ENCODE measurements at places on chromosomes 6 and 20.

DNA sequence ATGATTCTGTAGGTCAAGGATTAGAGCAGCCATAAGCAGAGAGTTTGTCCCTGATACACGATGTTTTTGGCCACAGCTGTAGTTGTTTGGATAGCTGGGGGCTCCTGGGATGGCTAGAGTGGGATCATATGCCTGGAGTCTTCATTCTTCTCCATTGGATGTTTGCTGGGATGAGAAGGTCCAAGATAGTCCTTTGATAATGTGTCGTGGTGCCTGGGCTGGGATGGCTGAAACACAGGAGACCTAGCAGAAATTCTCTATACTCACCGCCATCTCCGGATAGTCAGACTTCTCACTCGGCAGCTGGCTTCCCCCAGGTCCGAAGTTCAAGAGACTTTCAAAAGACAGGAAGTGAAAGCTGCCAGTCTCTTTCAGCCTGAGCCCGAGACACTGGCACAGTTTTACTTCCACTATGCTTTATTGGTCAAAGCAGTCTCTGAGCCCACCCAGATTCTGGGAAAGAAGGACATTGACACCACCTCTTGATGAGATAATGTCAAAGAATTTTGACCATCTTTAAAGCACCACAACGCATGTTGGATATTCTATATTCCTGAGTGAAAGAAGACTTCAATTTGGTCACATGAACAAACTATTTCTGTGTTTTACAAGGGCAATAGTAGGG, 16.0 kb downstream of the MARCKS start:
- DNase-seq, result no peak

DNA sequence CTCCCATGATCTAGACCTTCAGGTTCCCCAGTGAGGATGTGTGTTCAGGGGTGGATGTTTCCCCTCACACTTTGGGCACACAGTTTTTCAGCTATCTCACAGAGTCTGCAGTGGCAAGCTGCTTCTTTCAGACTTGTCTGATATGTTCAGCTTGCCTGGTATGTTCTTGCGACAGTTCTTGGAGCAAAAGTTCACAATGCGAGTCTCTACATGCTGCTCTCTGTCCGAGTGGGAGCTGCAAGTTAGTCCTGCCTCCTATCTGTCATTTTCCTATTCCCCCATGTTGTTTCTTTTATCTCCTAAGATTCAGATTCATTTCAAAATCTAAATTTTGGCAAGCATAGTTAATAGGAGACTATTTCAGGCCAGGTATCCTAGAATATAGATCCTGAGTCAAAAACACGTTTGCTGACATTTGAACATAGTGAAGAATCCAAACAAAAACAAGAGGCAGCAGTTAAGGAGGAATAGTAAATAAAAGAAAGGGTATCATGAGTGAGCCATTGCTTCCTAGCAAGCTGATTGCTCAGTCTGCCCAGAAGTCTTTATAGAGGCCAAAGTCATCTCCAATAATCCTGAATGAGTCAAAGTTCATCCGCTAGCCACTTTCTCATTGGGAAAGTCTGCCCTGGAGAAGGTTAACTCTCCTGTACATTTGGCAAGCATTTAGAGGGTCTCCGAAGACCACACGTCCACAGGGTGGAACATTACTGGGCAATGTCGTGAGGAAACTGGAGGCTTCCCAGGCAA, 140.2 kb upstream of the MOCS1 start:
- no peak for DNase-seq

GRCh38 chr6:160238278-160238711, 20.3 kb downstream of the SLC22A2 start:
- DNase-seq, result no peak

DNA sequence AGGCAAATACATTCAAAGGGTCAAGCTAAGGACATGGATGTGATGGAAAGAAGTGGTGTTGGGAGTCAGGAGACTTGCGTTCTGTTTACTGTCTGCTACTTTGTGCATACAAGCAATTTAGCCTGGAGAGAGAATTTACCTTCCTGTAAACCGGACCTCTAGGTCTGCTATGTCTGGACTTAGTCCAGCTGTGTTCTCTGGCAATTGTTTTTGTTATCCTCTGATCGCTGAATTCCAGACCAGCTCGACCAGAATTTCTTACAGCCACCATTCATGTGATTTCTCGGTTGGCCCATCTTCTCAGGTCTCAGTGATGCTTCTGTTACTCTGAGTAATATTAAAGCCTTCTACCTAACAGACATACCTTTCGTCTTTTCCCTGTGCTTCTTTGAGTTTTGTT, 75.2 kb downstream of the LRRC1 start:
- DNase-seq, result no peak

DNA sequence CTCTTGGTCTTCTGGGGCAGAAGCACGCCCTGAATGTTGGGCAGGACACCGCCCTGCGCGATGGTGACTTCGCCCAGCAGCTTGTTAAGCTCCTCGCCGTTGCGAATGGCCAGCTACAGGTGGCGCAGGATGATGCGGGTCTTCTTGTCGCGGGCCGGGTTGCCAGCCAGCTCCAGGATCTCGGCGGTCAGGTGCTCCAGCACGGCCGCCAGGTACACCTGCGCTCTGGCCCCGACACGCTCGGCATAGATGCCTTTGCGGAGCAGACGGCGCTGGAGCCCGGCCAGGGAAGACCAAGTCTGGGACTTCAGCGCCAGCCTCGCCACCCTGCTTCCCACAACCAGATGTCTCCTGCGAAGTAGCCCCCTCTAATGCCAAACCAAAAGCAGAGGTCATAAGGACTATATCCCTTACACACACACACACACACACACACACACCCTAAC, 8.0 kb upstream of the SLC17A3 start:
- DNase-seq, result no peak

- DNase-seq, result no peak
Observed at GRCh38 chr6:44660561-44661220, 273.2 kb downstream of the CDC5L start.

DNA sequence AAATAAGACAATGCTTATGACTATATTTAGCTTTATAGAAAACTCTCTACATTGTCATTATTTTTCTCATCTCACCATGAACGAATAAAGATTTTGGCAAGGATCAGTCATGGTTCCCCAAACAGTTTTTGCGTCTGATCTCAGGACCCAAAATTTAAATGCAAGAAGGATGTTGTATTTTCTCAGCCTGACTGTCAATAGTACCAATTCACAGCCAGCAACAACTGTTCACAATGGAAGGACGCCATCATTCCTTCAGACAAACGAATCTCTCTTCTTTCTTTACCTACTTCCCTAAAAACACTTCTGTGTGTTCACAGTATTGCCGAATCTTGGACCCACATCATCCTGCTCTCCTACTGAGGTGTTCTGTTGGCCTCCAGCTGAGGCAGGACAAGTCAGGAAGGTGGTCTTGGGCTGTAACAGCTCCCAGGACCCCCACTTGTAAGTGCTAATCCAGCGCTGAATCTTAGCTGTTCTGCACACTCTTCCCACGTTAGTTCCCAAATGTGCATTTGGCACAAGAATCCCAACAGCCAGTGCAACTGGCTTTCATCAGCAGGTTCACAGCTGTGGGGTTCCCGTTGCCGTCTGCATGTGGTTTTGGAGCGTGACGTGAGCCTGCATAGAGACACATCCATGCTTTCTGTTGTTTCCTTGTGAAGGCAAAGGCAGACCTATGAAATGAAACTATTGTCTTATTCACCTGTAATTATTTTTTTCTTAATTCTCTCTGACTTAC, 600.0 kb downstream of the QKI start:
- no peak for DNase-seq

DNA sequence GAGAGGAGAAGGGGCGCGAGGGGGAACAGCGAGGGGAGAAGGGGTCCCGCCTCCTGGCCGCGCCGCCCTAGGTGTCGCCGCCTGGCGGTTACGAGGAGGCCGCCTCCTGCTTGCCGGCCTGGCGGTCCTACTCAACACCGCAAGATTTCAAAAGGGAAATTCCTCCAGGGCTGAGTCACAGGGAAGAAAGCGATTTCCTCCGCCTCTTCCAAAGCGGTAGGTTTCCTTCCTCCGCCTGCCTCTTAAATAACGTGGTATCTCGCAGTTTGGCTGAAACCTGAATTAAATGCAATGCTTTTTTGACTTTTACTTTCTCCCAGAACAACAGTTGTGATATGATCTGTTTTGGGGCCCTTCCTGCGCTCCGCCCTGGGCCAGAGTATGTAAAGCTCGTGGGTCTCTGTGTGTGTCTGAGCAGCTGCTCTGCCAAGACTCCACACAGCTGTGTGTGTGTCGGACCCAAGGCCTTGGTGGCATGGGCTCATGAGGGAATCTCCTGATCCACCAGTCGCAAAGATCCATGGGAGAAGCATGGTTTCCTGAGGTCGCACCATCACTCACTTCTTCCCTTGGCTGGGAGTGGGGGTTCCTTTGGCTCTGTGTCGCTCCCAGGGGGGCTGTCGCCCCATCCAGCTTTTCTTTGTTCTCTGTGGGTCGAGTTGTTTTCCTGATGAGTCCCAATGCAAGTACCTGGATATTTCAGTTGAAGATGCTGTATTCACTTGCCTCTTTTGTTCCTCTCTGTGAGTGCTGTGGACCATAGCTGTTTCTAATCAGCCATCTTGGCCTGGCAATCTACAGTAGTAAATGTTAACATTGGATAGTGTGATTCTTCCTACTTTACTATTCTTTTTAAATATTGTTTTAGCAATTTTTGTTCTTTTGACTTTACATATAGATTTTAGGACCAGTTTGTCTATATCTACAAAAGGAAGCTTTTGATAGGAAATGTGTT, 31.6 kb upstream of the NOTCH4 start:
- peak; percentile 62 for DNase-seq

DNA sequence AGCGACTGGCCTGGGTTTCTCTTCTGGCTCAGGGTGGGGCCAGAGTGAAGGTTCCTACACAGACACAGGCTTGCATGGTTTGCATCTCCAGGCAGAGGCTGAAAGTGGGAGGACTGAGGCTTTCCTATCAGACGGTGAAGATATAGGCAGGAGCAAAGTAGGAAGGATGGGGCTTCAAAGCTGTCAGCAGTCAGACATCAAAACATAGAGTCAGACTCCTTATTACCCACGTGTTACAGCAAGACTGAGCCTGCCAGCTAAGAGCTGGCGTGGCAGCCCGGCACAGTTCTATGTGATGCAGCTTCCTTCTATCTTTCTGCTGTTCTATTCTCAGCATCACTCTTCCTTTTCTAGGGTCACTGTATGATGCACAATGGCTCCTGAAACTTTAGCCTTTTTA, 445.1 kb downstream of the DOK5 start:
- DNase-seq, result no peak

- no peak for DNase-seq
Observed at GRCh38 chr20:46977909-46978588, 83.4 kb downstream of the EYA2 start.

GRCh38 chr20:18176318-18176785, 38.7 kb downstream of the KAT14 start:
- DNase-seq, result no peak

DNA sequence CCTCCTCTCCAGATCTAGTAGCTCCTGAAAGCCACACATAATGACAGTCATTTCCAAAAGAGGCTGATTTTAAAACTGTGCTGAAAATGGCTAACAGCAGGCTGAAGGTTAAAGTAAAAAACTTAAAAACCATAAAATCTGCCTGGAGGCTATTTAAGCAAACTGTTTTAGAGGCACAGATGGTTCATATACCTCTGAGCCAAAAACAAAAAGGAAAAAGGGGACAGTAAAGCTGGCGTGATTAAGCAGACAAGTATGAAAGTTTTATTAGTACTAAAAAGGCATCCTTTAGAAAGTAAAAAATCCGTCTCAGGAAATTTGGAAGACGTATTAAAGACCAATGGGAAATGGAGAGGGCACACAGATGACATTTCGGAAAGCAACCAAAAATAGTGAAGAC, 55.8 kb downstream of the SOBP start:
- no peak for DNase-seq

GRCh38 chr20:45456632-45457031, 12.9 kb upstream of the WFDC2 start:
- no peak for DNase-seq

DNA sequence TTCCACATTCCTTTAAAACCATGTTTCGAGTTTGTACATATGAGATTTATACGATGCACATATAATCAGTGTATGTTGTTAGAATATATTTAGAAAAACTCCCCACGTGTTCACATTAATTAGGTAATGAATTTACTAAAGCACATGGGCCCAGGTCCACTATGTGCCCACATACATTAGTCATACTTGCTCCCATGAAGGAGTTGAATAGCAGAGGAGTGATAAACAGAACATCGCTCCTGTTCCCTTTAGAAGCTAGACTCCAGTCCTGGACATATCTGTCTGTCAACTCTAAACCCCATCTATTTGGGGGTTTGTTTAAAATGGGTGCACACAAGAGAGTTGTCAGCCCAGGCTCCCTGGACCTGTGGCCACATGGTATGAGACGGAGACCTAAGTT, 108.1 kb upstream of the TIAM2 start:
- no peak for DNase-seq

- DNase-seq, result no peak
Observed at GRCh38 chr20:21437816-21438215, 40.5 kb upstream of the NKX2-4 start.

- no peak for DNase-seq
Observed at GRCh38 chr20:31551163-31552081, 37.2 kb downstream of the HM13 start.

DNA sequence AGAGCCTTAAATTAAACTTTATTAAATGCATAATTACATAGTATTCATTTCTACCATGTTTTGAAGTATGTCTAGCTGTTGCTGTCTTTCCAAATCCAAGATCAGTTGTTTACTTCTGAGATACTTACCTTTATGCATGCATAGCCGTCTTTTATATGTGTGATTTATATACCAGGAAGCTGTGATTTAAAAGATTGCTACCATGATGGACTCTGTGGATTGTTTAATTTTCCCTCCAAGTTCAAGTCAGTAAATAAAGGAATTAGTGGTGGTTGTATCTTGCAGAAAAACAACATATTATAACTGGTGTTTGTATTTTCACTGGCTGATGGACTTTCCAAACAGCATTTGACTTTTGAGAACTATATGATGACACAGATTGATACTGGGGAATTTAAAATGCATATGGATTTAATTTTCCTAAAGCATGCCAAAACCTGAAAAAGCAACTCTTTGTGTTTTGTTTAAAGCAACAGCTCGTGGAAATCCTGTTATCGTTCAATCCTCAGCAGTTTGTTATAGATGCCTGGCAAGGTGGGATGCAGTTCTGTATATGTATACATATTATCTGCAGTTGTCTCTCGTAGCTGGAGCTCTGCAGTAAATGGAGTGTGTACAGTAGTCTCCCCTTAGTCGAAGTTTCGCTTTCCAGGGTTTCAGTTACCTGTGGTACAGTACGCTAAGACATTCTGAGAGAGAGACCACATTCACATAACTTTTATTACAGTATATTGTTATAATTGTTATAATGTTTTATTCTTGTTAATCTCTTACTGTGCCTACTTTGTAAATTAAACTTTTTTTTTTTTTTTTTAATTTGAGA, 77.1 kb downstream of the CBFA2T2 start:
- no peak for DNase-seq
